ENCODE measurements at places on chromosomes 16 and 17. TPM values are rescaled to one million over a fixed set of nuclear protein-coding genes. Genes with fewer than 3 reads are reported as not detected.

ZSCAN10 gene
- total RNA-seq, result 0.73 TPM

LITAFD gene
- total RNA-seq, result not detected

DNA sequence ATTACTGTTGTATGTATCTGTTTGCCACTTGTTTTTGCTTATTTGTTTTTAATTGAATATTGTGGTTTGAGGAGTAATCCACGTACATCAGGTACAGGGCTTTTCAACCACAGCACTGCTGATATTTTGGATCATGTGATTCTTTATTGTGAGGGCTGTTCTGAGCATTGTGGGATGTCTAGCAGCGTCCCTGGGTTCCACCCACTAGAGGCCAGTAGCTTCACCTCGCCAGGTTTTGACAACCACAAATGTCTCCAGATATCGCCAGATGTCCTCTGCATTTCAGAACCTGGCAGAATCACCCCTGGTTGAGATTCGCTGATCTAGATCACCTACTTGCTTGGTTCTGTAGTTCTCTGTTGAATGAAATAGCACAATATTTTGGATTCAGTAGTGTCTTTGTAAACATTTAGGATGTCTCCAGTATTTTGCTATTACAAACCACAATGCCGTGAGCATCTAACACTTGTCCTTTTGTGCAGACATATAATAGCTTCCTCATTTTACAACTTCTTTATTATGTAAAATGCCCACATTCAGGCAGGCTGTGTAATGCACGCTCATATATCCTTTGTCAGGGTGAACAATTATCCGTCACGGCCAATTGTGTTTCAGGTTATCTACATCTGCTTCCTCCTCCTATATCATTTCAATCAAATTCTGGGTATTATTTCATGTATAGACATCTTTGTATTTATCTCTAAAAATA lies 380.3 kb downstream of the SNX29 start:
- no peak for DNase-seq

DNA sequence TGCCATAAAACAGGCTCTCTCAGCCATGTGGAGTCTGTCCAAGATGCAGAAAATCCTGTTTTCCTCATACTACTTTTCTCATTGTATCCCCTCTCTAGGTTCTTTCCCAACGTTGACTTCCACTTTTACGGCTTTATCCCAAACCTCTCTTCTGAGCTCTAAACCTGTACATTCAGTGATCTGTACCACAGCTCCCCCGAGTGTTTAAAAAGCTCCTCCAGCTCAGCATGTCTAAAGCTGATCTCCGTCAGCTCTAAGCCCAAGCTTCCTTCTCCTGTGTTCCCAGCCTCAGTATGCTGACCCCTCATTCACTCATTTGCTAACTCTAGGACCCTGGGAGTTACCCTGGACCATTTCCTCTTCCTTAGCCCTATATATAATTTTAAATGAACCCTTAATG lies 144.6 kb downstream of the DNAH9 start:
- no peak for DNase-seq

DNA sequence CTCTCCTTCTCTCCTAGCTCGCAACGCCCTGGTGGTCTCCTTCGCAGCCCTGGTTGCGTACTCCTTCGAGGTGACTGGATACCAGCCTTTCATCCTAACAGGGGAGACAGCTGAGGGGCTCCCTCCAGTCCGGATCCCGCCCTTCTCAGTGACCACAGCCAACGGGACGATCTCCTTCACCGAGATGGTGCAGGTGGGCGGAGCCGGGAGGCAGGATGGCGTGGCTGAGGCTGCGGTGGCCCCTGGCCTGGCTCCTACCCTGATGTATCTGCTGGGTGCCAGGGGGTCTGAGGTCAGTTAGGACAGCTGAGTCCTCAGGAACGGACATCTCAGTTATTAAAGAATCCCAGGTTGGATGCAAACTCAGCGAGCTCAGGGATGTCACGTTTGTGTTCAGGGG lies 16.7 kb downstream of the SLC26A11 start:
- DNase-seq, result no peak

TNFAIP1 gene
- 34.6 TPM for total RNA-seq

DNA sequence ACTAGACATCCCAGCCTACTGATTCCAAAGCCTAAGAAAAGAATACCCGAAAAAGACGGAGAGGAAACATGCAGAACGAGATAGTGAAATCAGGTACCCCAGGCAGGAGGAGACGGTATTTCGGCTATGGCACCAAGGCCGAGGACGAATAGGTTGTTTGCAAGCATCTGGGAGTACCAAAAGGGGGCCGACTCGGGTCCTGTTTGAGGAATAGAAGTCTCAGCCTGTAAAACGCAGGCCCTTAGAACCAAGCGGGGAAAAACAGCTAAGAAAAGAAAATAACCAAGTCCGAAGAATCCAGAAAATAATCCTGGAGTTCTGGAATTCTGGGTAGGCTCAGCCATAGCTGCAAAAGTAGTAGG lies 537 bp downstream of the SLC35B1 start:
- DNase-seq, result no peak

OTOP2 gene
- not detected for total RNA-seq

- DNase-seq, result no peak
Measured at GRCh38 chr16:85486256-85486915, 126.7 kb upstream of the GSE1 start.

SEPTIN12 gene
- total RNA-seq, result not detected

- DNase-seq, result peak; percentile 60
Measured at GRCh38 chr17:18039535-18040260, 490 bp downstream of the GID4 start.

- DNase-seq, result no peak
Measured at GRCh38 chr17:34156401-34156740, 98.7 kb upstream of the CCL2 start.

SULT1A2 gene
- not detected for total RNA-seq

DNA sequence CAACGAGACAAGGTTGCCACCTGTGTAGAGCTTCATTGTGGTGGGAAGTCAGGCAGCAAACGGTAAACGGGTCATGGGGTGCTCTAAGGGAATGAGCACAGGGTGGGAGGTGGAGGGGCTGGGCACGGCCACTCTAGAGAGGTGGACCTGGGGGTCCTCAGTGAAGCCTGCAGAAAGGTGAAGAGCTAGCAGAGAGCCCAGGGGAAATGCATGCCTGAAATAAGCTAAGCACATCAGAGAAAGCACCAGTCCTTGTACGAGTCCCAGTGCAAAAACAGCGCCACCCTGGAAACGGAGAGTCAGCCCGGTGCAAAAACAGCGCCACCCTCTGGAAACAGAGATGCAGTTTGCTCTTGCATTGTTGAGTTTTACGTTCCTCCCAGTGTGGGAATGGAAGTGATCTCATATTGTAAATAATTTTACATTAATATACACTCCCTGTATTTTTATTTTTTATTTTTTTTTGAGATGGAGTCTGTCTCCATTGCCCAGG lies 65.0 kb downstream of the TBC1D16 start:
- peak; percentile 49 for DNase-seq

HS3ST3A1 gene
- 22.2 TPM for total RNA-seq

DNA sequence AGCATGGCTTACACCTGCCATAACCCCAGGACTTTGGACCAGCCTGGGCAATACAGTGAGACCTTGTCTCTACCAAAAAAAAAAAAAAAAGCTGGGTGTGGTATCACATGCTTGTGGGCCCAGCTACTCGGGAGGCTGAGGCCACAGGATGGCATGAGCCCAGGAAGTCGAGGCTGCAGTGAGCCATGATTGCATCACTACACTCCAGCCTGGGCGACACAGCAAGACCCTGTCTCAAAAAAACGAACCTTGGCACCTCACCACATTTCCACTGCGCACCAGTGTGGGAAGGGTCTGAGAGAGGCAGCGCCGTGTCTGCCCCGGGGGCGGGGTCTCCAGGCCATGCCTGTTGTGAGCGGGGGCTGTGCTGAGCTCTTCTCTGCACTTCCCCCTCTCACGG lies 6.3 kb downstream of the ACSF3 start:
- no peak for DNase-seq

DNA sequence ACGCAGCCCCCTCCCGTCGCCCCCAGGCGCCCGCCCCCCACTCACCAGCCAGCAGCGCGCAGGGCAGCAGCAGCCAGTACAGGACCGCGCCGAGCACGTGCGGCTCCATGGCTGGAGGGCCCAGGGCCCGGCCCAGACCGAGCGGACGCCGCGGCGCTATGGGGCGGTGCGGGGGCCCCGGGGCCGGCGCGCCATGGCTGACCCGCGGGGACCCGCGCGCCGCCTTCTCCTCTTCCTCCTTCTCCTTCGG lies 239 bp downstream of the PIEZO1 start:
- DNase-seq, result no peak

TEX14 gene
- 3.4 TPM for total RNA-seq

RNF157 gene
- total RNA-seq, result 3.3 TPM

GRCh38 chr16:76524356-76524755 lies 247.2 kb downstream of the CNTNAP4 start:
- no peak for DNase-seq

DNA sequence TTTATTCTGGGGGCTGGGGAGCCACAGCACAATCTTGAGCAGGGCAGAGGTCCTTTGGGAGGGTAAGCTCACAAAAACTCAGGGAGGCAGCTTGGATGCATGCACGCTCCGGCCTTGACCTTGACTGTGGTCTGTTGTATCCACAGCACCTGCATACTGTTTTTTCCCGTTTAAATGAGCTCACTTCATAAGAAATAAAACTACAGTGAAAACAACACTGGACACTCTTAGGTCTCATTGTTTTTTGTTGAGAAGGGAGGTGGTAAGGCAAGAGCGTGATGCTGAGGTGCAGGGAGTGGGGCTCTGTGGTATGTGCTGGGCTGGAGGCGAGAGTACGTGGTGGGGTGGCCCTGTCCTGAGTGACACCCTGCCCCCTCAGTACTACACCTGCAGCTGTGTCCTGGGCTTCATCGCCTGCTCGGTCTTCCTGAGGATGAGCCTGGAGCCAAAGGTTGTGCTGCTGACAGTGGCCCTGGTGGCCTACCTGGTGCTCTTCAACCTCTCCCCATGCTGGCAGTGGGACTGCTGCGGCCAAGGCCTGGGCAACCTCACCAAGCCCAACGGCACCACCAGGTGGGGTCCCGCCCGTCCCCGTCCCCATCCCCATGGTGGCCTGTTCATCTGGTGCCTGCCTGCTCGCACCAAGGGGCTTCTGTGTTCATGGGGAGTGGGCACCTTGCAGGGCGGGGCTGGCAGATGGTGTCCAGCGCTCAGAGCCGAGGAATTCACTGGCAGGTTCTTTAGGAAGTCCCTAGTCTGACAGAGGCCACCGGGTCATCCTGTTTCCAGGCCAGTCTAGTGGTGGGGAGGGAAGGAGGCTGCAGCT lies 44.2 kb downstream of the ADCY7 start:
- DNase-seq, result no peak

GRCh38 chr16:19856120-19856519 lies 28.5 kb downstream of the GPRC5B start:
- no peak for DNase-seq

GRCh38 chr17:44807817-44808155 lies 22.3 kb downstream of the GJC1 start:
- DNase-seq, result no peak

GRCh38 chr17:35162755-35163154 lies 15.1 kb downstream of the UNC45B start:
- DNase-seq, result no peak

- DNase-seq, result peak; percentile 38
Measured at GRCh38 chr17:32498391-32498790, 11.6 kb downstream of the CDK5R1 start.

- peak; percentile 57 for DNase-seq
Measured at GRCh38 chr17:4304417-4305027, 40.7 kb upstream of the ANKFY1 start.

CA5A gene
- not detected for total RNA-seq

DNA sequence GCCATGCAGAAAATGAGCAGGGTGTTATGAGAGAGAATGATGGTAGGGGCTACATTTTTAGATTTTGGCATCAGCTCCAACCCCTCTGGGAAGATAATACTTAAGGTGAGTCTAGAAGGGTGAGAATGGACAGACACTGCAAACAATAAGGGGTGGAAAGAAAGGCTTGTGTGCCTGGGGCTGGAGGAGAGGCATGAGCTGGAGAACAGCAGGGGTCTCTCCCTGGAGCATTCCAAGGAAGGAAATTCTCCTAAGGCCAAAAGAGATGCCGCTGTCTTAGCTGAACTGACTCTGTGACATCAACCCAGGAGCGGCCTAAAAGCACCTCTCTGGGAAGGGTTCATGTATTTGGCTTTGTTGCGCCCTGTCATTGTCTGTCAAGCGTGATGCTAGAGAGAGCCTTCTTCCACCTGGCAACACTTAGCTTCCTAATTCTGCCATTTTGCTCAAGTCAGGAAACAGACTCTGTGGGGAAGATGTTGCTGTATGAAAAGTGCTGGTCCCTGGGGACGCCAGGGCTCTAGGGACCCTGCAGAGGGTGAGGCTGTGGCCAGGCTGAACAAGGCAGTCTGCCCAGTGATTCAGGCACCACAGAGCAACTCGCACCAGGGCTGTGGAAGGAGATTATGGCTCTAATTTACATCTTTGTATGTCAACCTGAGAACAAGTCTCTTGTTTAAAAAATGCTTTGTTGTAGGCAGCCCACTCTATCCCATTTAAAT lies 225.7 kb downstream of the CBLN1 start:
- DNase-seq, result no peak

GRCh38 chr17:76816590-76817135 lies 51.5 kb upstream of the MGAT5B start:
- peak; percentile 78 for DNase-seq

DNA sequence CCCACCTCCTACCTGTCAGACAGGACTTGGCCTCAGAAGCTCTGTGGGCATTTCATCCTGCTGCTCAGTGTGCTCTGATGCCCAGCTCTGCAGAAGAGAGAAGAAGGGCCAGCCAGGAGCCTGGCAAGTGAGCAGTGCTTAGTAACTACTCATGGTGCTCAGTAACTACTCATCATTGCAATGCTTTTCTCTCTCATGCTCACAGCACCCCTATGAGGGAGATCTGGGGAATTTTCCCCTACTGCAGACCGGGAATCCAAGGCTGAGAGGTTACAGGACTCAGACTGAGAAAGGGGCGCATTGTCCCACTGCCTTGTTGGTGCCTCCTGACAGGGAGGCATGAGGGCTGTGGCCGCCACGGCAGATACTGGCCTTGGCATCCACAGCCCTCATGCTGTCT lies 261.1 kb downstream of the C16orf95 start:
- DNase-seq, result peak; percentile 35

CHST5 gene
- not detected for total RNA-seq

DNA sequence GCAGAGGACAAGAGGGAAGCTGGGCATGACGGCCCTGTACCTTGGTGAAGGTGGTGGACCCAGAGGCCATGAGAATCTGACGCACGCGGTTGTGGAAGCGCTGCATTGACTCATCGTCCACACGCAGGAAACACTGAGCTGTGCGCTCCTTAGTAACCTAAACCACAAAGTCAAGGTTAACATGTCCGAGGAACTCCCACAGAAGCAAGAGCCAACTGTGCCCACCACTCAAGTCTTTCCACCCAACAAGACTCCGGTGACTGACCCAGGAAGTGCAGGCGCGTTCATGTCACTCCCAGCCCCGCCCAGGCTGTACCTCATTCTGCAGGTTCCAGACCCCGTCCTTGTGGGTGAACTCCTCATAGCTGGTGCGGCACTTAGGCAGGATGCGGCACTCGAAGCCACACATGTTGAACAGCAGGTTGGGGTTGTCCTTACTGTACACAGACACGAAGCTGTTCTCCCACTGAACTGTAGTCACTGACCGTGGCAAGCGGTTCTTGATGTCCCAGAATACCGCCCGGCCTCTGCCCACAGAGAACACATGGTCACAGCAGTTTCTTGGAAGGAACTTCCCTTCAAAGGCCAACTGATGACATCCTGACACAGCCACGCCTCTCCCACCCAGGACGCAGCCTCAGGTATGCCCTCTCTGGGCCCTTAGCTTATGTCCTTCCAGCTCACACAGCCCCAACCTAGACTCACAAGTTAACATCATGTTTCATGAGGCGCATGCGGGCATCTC lies 11.5 kb downstream of the PRPF8 start:
- no peak for DNase-seq
